Esophagus squamous epithelium (tissue), 5 donors: ENCODE measurements at places on chromosomes 3 and 15. TPM values are rescaled to one million over a fixed set of nuclear protein-coding genes. Genes with fewer than 3 reads are reported as not detected.

GRCh38 chr15:58142827-58143461, 4.8 kb downstream of the AQP9 start:
- no peak overlapping the region for H3K4me3 ChIP-seq
- no peak for DNase-seq
- no peak overlapping the region for H3K27ac ChIP-seq
- H3K36me3 ChIP-seq, result no peaks in the 10 kb centered on the region

CD96 gene
- 2.8 TPM for total RNA-seq

PTX3 gene
- total RNA-seq, result not detected

SAMMSON gene
- not detected for total RNA-seq

GRCh38 chr15:63977119-63977518, 69.2 kb downstream of the DAPK2 start:
- H3K4me1 ChIP-seq, result peaks cover 3% of the 10 kb centered on the region
- H3K36me3 ChIP-seq, result no peaks in the 10 kb centered on the region
- H3K27me3 ChIP-seq, result no peaks in the 10 kb centered on the region
- H3K27ac ChIP-seq, result no peak overlapping the region
- no peak overlapping the region for H3K4me3 ChIP-seq
- DNase-seq, result no peak

TGM5 gene
- 36.1 TPM for total RNA-seq

GRCh38 chr15:34927726-34928125, 41.8 kb downstream of the AQR start:
- H3K27me3 ChIP-seq, result no peaks in the 10 kb centered on the region
- H3K4me3 ChIP-seq, result no peak overlapping the region
- H3K4me1 ChIP-seq, result no peaks in the 10 kb centered on the region
- H3K36me3 ChIP-seq, result peaks cover 96% of the 10 kb centered on the region
- H3K27ac ChIP-seq, result no peak overlapping the region
